ENCODE measurements at places on chromosomes 7 and 10. TPM values are rescaled to one million over a fixed set of nuclear protein-coding genes. Genes with fewer than 3 reads are reported as not detected.

GRCh38 chr7:35250452-35250851, 3.4 kb downstream of the TBX20 start:
- DNase-seq: no peak

GRCh38 chr7:7351832-7352231, 169.5 kb downstream of the C1GALT1 start:
- no peak for DNase-seq

DNA sequence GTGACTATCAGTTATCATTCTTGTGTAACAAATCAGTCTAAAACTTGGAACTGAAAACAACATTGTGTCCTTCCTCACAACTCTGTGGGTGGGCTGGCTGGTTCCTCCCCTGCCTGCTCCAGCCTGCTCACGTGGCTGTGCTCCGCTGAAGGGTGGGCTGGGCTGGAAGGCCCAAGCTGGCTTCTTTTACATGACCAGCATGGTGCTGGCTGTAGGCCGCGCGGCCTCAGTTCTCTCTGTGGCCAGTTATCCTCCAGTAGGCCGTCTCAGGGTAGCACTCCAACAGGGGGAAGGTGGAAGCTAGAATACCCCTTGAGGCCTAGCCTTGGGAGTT, 11.3 kb downstream of the ADAMTS14 start:
- no peak for DNase-seq

The EFCAB10 gene
- not detected for total RNA-seq

- no peak for DNase-seq
Measured at GRCh38 chr10:132316133-132316532, 8.4 kb upstream of the STK32C start.

DNA sequence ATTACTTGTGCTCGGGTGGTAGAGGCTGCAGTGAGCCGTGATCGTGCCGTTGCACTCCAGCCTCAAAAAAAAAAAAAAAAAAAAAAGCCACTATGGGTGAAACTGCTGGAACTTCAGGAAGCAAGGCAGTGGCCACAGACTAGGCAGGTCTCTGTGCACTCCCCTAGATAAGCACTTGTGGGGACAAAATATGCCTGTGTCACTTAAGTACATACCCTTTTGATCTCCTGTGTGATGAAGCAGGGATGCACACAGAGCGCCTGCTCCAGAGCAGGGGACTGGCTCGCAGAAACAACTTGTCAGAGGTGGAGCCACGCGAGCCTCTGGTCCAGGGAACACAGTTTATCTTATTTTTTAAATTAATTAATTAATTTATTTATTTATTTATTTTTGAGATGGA, 42.9 kb upstream of the PSAP start:
- no peak for DNase-seq

- no peak for DNase-seq
Measured at GRCh38 chr7:5279734-5280133, 3.0 kb upstream of the SLC29A4 start.

DNA sequence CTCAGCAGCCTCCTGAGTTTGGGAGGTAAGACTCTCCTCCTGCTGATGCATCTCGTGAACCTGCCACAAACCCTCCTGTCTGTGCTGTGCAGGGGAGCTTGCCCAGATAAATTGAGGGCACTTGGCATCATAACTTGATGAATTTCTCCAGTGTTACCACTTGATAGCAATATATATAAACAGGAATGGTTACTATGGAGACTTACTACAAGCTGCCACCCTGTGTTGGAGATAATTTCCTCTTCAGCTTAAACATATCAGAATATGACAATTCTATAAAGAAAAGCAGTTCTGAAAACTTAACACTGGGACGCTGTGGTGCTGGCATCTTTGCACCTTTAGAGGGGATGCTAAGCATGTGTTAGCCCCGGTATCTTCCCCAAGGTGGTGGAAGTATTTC, 14.9 kb downstream of the PFKFB3 start:
- no peak for DNase-seq

- peak; percentile 54 for DNase-seq
Measured at GRCh38 chr10:128850647-128851046, 616.4 kb upstream of the MGMT start.

- no peak for DNase-seq
Measured at GRCh38 chr7:50664937-50665336, 99.7 kb upstream of the DDC start.

DNA sequence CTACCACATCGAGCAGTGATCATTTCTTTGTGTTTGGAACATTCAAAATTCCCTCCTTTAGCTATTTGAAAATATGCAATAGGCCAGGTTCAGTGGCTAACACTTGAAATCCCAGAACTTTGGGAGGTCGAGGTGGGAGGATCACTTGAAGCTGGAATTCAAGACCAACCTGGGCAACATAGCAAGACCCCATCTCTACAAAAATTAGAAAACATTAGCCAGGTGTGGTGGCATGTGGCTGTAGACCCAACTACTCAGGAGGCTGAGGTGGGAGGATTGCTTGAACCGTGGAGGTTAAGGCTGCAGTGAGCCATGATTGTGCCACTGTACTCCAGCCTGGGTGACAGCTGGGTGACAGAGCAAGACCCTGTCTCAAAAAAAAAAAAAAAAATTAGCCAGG, 15.3 kb upstream of the EXOC4 start:
- no peak for DNase-seq

DNA sequence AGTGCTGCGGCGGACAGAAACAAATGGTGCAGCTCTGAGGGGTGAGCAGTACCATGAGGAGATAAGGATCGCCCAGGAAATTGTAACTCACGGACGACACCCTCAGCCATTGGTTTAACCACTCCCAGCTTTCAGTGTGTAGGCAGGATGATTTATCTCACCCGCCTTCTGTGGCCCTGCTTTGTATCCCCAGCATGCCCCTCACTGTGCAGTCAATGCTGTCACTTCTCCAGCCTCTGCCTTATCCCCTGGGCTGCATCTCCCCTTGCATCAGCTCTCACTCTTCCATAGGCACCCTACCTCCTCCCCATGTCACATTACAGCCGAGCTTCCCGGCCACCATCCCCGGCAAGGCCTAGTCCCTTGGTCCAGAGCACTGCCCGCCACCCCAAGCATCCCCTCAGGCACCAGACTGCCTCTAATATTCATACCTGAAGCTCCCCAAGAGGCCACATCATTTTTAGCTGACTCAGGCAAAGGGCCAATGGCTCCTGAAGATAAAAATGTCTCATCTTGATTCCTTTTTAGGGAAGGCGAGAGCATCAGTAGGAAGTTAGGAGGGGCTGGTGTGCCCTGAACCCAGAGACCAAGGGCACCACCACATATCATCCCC, 77.1 kb downstream of the CARD11 start:
- DNase-seq: peak; percentile 12

The SHTN1 gene
- total RNA-seq: 23.2 TPM

The OR6V1 gene
- total RNA-seq: not detected

The OR13A1 gene
- not detected for total RNA-seq

- peak; percentile 95 for DNase-seq
Measured at GRCh38 chr7:100469227-100470044, 5.4 kb upstream of the SPACDR start.

DNA sequence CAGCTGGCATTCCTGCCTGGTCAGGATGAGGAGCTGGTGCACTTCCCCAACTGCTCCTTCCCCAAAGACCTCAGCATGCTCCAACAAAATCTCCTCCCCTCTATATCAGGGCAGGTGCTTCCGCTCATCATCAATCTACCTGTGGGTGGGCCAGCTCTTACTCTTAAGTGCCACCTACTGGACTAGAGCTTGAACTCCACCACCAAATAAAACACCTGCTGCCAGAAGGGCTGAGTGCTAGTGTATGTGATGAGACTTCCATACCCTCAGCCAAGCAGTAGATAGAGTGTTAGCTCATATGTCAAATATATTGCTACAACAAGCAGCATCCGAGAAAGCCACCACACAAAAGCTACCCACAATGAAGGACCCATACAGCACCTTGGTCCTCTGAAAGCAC, 264.3 kb downstream of the RNLS start:
- no peak for DNase-seq

The NPY gene
- total RNA-seq: 2.1 TPM

The SNX10 gene
- 7.0 TPM for total RNA-seq

DNA sequence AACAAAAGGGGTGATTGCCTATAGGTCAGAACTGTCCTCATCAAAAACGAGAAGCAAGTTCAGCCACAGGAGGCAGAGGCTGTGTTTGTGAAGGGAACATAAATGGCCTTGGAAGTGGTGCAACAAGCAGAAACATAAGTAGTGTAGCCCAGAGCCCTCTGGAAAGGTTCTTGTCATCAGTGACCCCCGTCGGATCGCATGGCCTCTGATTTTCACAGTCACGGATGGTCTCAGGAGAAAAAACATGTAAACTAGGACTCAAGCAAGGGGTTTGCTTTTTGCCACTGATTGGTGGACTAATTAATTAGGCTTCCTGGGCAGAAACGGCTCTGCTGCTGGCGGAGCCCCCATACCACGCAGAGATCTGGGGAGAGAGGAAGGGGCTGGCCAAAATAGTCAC, 496.5 kb upstream of the MKI67 start:
- no peak for DNase-seq

- no peak for DNase-seq
Measured at GRCh38 chr7:3957472-3958108, 656.5 kb downstream of the SDK1 start.

- DNase-seq: no peak
Measured at GRCh38 chr7:31747553-31747952, 60.5 kb downstream of the PPP1R17 start.

DNA sequence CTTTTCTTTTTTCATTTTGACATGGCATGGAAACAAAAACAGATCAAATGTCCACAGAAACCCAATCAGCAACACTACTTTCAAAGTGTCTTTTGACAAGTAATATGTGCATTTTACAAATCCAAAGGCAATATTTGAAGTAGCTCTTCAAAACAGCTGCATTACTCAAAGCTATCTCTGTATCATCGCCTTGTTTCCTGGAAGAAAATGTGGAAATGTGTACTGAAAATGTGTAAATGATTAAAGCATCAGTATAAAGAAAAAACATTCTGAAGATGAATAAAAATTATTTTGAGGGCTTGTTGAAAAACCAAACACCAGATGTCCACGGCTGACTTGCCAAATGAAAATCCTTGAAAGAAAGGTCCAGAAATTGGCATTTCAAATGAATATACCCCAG, 16.5 kb upstream of the ITGB8 start:
- no peak for DNase-seq

- no peak for DNase-seq
Measured at GRCh38 chr7:152312316-152312715, 123.5 kb downstream of the KMT2C start.

Data from sciatic nerve (tissue), 2 donors.